Activated CD4-positive, alpha-beta T cell treated with anti-CD3 and anti-CD28 coated beads, Interleukin-2, amount 50 U/mL, for 48 hours (primary cell): ENCODE measurements at places on chromosomes 3 and 15.

GRCh38 chr3:126835472-126836219 lies 131.6 kb downstream of the CHCHD6 start:
- no peak for DNase-seq

DNA sequence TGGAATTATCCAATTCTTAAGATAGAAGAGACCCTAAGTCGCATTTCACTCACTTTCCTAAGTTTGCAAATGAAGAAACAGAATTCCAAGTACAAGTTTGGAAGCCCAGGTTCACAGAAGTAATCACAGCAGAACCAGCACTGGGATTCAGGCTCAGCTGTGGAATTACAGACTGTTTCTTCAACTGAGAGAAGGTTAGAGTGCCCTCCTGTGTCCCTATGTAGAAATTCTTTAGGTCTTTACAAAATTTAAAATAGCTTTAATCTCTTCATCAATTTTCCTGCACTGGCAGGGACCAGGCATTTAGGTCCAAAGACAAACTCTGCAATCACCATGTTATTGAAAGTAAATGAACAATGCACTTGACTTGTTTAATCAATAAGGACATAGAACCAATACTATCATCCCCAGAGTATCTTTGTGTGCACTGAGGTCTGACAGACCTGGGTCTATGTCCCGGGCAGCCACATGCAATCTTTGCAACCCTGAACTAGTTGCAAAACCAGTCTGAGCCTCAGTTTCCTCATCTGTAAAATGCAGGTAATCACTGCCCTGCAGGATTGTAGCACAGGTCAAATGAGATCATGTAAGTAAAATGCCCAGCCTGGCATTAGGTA lies 96.3 kb upstream of the ZBED2 start:
- DNase-seq, result no peak

- DNase-seq, result no peak
These were observed 356.0 kb downstream of the SHQ1 start for GRCh38 chr3:72492240-72492639.

DNA sequence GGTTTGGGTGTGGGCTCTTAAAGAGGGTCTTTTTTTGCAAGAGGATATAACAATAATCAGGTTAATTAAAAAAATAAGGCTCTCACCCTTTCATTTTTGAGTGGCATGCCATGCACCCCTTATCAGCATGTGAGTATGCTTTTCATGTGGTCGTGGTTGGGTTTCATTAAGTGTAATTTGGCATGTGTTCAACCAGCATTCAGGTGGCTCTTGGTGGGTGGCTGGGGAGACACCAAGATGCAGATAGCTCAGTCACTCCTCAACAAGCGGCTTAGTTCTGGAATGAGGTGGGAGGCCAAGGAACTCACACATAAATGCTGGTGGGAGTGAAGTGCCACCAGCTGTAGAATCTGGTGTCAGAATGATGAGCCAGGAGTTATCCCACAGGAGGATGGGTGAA lies 66.8 kb downstream of the FLNB start:
- peak; percentile 25 for DNase-seq

DNA sequence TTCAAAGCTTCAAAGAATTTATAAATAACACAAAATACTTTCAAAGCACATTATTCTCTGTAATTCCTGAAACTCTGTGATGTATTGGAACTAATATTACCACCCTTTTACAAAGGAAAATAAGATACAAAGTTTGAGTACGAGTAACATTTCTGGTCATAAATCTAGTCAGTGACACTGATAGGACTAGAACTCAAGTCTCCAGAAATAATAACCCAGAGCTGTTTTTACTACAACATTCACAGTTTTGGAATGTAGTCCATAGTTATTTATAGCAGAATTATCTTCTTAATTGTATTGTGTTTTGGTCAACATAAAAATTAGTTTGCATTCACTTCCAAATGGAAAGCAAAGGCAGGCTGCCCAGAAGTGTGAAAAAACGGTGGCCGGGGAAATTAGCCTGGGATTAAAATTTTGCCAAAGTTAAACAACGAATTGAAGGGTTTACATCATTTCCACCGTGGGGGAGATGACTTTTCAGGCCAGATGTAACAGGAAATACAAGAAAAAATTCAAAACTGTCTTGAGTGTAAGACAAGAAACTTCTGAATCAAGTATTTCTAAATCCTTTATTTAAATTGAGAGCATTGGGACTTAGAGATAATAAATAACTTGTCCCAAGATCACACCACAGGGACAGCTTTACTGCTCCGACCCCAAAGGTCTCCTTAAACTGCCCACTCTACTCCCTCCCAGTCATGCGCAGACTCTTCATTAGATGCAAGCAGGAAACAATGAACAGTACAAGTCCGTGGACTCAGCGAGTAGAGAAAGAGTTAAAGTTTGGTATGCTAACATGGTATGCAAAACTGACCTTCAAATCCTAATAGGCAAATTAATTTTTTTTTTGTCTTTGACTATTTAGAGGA lies 74.3 kb upstream of the VGLL4 start:
- DNase-seq, result no peak

DNA sequence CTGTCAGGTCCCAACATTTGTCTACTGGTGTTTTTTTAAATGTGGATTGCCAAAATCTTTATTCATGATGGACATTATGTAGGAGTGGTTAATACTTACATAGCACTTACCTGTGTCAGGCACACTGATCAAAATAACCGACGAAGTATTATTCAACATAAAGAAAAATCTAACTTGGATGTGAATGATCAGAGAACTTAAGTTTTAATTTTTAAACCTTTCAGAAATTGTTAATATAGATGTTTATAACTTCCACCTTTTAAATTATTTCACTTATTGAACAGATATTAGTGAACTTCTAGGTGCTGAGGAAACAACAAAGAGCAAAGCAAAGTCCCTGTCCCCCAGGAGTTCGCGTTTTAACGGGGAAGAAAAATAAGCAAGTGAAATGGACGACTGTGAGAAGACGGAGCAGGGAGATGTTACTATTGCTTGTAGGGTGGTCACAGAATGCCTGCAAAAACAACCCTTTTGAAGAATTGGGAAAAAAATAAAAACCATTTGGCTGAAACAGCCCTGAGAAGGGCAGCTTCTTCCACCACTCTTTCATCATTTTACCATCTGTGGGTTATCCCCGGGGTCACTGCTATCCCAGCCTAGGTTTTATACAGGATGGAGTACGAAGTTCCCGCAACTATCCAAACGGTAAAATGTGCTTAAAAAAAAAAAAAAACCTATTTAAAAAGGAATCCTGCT lies 915 bp upstream of the APH1B start:
- no peak for DNase-seq
